Activated T-helper 9 cell treated with anti-CD3 and anti-CD28 coated beads, Interleukin-2, amount 50 U/mL, for 16 hours (primary cell): ENCODE measurements at places on chromosomes 3 and 15.
A peak's percentile ranks its signal among the peaks of the same experiment; 100 is the strongest.

- DNase-seq = no peak
Observed at GRCh38 chr3:42721690-42722089, 19.1 kb upstream of the HHATL start.

GRCh38 chr15:54374184-54374952, 396.1 kb downstream of the UNC13C start:
- DNase-seq = no peak

- peak; percentile 1 for DNase-seq
Observed at GRCh38 chr15:39685999-39686613, 96.5 kb downstream of the FSIP1 start.

DNA sequence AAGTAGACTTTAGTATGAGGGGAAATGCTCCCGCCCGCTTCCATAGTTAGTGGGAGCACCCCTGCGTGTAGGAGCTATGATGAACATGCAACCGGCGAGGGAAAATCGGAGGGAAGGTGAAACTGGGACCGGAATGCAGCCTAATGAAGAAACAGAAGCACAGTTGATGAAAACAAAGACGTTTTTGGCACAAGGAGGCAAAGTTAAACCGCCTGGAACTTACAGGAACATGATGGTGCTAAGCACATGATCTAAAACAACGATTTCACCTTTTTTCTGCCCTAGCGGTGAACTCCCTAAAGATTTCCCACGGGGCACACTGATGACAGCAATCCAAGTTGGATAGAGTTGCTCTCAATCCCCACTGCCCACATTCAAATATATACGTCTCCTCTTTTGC, 49.4 kb upstream of the SPATA12 start:
- no peak for DNase-seq

DNA sequence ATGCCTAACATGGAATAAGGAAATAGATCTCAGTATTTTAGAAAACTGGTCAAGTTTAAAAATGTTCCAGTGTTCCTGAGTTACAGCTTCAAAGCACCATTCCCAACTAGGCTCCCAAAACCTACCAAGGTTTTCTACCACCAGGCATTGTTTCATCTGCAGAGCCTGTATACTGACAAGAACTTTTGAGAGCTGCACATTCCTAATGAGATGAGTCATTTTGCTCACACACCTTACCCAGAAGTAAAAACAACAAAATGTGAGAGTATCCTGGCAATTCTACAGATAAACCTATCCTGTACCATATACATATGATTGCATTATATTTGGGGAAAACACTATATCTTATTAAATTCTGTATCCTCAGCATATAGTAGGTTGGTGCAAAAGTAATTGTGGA, 90.7 kb downstream of the ATP8B4 start:
- DNase-seq = no peak

DNA sequence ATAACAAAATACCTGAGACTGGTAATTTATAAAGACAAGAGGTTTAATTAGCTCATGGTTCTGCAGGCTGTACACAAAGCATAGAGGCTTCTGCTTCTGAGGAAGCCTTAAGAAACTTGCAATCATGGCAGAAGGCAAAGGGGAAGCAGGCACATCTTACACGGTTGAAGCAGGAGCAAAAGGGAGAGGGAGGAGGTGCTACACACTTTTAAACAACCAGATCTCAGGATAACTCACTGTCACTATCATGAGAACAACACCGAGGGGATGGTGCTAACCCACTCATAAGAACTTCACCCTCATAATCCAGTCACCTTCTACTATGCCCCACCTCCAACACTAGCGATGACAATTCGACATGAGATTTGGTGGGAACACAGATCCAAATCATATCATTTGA, 54.4 kb downstream of the ATP8B4 start:
- no peak for DNase-seq

- no peak for DNase-seq
Observed at GRCh38 chr15:78024883-78025282, 52.6 kb downstream of the TBC1D2B start.

- no peak for DNase-seq
Observed at GRCh38 chr3:38541806-38542205, 45.7 kb downstream of the EXOG start.

DNA sequence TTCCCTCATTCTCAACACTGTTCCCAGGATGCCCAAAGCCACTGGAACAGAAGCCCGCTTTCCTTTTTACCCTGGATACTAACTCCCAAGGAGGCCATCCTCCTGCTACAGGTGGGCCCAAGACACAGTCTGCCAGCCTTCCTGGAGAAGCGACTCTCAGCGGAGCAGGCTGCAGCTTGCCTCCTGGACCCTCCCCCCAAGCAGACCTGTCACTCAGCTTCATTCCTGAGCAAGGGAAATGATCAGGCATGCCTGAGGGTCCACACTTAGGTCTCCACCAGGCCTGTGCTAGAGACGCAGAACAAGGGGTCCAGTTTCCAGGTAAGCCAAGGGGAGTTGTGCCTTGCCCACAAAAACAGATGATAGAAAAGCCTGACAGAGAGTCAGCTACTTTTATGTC, 62.8 kb downstream of the SLCO2A1 start:
- DNase-seq = no peak

GRCh38 chr3:148450819-148451218, 246.9 kb upstream of the AGTR1 start:
- no peak for DNase-seq

DNA sequence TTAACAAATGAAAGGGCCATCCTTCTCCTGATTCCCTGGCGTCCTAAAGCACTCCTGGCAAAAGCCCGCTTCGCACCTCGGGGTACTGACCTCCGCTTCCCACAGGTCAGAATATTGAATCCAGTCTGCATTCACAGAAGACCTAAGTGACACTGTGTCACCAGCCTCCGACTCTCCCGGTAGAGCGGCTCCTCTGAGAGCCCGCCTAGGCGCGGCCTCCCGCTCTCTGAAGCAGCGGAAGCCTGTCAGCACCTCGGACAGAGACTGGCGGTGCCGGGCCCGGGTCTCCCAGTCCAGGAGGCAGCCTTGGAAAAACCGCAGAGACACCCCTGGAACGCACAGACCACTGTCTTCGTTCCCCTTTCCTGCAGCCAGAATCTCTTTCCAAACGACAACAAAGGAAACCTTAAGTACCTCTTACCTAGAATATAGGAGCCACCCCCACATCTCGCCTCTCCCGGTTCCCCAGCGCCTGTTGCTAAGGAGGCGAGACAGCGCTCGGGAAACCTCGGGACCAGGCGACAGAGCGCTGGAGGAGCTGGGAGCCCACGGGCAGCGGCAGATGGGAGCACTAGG, 1.2 kb downstream of the GABRB3 start:
- DNase-seq = no peak

DNA sequence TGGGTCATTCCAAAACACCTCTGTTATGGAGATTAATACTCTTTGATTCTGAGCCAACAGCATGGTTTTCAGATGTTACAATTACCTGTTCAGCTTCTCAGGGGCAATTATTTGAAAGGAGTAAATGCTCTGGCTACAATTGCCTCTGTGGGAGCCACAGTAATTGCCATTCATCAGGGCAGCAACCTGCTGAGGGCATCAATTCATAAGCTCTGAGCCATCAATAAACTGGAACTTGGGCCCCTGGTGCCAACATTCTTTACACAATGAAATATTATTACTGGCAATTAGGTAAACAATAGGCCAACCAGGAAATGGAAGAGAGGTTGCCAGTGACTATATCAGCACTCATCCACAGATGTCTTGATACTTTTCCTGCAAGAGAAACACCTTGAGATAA, 660.8 kb downstream of the MECOM start:
- no peak for DNase-seq

DNA sequence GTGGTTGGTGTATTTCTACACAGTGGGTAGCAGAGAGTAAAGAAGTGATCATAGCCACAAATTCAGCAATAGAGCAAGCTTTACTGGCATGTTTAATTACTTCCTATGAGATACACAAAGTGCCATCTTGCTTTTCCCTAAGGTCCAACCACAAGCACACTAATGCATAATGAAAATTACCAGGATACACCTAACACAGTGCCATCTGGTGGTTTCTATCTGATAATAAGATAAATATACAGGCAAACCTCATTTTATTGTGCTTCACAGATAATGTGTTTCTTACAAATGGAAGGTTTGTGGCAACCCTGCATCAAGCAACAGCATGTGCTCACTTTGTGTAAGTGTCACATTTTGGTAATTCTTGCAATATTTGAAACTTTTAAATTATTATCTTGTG, 223.0 kb downstream of the NSUN3 start:
- DNase-seq = no peak

DNA sequence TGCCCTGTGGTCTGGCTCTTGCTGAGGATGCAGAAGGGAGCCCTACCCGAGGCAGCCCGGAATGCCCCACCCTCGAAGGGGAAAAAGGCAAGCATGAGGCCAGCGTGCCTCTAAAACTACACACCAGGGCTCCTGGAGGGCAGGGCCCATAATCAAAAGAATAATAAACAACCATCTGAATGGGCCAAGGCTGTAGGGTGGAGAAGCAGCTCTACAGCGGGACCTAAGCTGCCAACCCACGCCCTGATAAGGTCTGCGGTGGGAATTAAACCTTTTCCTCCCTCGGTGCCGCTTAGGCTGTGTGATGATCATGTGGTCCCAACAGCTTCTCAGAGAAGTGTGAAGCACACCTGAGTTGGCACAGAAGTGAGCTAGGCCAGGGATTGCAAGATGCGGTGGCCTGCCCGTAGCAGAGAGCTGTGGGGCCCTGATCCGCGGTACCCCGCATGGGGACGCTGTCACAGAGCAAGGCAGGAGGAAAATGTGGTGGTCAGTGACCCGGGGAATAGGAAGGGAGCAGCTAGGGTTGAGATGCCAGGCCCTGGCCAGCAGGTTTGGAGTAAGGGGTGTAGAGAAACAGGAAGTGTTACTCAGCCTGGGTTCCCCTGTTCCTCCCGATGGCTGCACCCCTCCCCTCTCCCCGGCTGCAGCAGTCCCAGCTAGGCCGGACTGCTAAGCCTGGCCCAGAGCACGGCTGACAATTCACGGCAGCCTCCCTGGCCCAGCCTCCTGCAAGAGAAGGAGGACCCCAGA, 1.1 kb upstream of the C15orf62 start:
- DNase-seq = no peak

GRCh38 chr15:81783586-81783985, 262.2 kb downstream of the MEX3B start:
- DNase-seq = no peak

DNA sequence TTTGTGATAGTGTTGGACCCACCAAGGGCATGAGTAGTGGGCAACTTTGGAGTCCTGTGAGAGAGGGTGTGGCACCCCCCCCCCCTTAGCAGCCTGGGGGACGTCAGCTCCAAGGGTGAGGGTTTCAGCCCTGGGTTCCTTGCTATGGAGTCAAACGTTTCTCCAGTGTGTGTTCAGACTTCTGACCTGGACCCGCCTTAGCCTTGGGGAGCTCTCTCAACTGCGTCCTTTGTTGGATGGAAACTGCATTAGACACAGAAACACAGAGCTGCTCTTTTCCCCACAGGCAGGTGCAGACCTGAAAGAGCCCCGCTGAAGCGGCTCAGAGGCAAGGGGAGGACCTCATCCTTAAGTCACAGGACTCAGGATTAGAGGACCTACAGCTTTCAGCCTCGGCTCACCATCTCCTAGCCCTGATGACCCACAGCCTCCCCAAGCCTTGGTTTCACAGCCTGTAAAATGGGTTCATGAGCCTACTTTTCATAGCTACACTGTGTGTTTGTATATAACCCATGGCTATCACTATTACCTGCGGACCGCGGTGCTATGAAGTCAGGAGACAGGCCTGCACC, 19.9 kb downstream of the ZNF710 start:
- DNase-seq = no peak
